Left lung (tissue), 14 donors: ENCODE measurements at places on chromosomes 2 and 18. TPM values are rescaled to one million over a fixed set of nuclear protein-coding genes. Genes with fewer than 3 reads are reported as not detected.

Gene TUBB8B
- polyA plus RNA-seq: 0.42 TPM

Gene CD8A
- 0.79 TPM for polyA plus RNA-seq

DNA sequence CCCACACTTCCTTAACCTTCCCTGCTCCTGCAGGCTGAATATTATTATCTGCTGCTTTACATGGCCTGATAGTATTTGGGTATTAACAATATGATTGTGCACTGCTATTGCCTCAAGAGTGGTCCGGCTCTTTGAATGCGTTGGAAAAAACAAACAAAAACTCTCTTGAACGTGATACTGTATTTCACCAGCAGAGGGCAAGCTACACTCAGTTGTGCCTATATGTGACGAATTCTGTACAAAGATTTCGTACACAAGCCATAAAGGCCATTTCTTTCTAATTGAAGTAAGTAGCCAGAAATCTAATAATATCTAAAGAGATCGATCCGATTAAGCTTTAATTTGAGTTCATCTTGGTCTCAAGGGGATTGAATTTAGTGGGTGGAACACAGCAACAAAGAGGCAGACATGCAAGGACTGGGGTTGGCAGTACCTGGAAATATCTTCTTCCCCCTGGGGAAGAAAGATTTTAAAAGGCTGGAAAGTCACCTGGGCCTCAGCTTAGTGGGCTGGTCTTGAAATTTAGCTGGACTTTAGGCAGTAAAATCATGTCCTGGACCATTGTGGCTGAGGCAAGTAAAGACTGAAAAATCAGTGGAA, 49.3 kb upstream of the RAB6D start:
- DNase-seq: peak; percentile 49

- no peak for DNase-seq
Observed at GRCh38 chr2:55952415-55952814, 28.8 kb upstream of the EFEMP1 start.

DNA sequence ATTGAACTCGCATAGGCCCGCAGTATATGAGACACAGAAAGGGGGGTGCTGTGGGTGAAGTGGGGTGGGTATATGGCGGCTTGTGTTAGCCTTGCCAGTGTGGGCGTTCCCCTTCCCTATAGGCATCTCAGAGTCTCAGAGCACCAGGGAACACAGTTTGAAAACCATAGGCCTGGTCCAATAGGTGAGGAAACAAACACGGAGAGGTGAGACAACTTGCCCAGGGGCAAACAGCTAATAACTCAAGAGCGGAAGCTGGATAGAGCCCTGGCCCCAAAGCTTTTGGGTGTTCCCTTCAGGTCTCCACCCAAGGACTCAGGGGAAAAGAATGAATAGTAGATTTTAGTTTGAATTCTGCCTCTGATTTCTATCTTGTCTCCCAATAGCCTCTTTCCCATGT, 7.9 kb downstream of the LIPG start:
- no peak for DNase-seq

GRCh38 chr2:12718711-12719399, 2.1 kb downstream of the TRIB2 start:
- DNase-seq: no peak

DNA sequence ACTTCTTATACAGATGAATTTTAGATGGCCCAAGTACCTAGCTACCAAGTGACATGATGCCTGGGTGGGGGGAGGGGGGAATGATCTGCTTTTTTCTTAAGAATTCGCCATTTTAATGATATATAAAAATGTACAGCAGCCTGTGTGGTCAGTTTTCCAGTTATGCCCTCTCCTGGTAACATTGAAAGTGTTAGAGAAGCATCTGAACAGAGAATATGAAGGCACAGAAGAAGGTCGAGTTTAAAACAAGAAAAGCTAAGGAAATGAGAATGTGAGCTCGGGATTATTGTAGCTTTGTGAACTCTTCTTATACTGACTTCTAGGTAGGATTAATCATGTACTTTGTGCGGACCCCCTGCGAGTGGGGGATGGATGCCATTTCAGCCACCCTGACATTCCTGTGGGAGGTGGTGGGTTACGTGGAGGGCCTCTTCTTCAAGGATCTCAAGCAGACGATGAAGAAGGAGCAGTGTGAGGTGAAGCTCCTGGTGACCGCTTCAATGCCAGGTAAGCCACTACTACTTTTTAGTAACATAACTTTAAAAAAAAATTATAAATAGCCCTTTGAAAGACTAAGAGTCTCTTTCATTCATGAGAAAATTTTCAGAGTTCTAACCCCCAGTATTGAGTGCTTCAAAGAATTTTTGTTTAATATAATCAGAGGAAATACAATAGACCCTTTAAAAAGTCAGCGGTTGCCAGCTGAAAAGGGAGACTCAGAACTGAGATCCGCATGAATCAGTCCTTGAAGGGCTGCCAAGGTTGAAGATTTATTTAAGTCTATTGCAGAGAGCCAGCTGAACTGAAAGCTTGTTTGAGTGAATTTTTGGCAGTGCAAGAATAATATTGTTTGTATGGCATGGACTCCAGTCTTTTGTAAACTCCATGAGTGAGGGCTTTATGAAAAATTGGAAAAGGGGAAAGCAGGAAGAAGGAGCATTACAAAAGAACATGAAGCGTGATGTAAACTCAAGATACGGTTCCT, 68.6 kb upstream of the RPE start:
- peak; percentile 61 for DNase-seq

DNA sequence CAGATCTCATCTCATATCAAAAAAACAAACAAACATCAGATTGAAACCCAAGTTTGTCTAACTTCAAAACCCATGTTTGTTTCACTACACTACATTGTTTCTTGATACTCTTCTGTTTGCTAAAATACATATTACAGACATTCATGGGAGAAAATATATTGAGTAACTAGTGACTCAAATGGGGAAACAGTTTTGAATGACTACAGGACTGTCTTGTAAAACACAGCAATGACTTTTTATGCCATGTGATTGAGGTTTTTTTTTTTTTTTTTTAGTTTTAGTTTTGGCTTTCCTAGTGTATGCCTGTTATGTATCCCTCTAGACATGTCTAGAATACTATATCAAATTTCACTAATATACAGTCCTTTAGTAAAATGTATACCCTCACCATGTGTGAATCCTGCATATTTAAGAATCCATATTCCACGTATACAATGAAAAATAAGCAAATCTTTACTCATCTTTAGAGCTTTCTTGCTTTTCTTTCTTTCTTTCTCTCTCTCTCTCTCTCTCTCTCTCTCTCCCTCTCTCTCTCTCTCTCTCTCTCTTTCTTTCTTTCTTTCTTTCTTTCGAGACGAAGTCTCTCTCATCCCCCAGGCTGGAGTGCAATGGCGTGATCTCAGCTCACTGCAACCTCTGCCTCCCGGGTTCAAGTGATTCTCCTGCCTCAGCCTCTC, 46.6 kb upstream of the SERTAD2 start:
- DNase-seq: no peak

DNA sequence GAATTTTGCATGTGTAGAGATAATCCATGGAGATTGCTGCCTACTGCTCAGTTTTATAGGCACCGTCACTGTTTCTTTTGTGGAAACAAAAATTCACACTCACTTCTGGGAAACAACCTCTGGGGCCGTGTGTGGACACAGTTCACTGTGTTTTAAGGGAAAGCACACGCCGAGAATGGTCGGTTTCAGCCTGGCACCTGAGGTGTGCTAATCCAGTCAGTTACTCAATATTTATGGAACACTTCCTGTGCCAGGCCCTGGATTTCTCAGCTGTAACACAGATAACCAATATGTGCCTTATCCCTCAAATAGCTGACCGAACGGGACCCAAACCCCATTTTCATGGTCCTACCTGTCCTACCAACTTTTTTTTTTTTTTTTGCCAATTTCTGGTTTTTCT, 179.6 kb downstream of the MGAT5 start:
- no peak for DNase-seq

- DNase-seq: peak; percentile 21
Observed at GRCh38 chr2:199315299-199316179, 142.2 kb downstream of the SATB2 start.

- no peak for DNase-seq
Observed at GRCh38 chr2:206824993-206825392, 59.6 kb downstream of the FASTKD2 start.

DNA sequence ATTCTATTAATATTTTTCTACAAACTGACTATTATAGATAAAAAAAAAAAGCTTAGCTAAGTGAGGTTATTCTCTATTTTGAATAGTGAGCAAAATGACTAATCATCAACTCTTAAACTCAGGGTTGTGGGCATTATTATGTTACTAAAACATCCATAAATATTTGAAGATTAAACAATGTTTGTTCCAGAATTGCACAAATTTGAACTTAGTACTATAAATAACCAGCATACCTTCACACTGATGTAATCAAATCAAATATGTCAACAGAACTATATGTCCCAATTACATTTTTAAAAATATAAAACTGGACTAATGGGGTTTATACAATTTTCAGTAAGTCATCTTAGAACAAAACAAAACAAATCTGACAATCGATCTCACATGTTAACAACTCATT, 800.9 kb downstream of the LRP1B start:
- no peak for DNase-seq

DNA sequence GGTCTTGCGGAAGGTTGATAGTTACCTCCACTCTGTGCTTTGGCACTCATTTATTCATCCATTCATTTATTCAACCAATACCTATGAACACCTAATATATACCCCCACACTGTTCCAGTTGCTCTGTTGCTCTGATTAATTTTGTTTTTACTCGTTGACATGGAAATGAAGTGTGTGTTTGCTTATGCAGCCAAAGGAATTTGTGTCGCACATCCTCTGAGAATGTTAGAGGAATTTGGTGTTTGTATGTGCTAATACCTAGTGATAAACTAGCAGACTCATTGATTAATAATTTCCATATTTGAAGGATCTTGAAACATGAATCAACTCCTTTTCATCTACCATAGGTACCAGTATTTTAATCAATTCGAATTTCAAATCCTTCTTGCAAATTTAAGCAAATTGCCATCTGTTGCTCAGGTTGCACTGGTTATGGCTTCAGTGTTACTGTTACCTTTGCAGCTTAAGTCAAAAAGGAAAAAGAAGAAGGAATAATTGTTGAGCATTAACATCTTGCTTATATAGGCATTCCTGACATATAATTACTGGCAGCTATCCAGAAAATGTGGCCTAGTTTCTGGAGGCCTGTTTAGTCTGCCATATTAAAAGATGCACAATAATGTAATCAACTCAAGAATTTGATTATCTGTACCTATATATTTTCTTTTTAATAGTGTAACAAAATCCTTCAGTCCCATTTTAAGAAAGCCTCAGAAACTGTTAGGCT, 25.7 kb upstream of the CRIM1 start:
- DNase-seq: no peak

- DNase-seq: no peak
Observed at GRCh38 chr2:196696423-196697079, 57.0 kb downstream of the CCDC150 start.

DNA sequence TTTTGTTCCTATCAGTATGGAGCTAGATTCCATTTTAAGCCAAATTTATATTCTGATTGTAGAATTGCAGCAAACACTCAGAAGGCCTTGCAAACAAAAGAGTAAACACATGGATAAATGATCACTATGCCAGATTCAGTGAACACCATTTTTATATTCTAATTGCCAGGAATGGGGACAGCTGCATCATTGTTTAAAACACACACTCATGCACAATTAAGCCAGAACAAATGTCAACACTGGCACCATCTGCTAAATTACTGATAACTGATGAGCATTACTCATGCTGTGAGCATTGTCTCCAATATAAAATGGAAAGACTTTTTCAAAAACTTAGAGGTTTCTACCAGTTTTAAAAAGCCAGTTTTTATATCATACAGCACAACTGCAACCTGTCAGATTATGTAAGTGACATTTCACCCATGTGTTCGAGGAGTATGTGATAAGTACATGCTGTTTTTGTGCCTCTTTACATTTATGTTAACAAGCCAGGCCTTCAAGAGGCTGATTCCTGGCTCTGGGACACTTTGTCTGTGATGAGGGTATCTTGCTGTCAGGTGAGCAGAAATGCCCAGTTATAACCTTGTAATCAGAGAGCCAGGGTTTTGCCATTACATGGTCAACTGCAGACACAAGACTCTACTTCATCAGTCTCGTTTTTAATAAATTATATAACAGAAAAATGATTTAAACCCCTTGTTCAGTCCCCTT, 4.4 kb upstream of the ST8SIA5 start:
- DNase-seq: peak; percentile 31

DNA sequence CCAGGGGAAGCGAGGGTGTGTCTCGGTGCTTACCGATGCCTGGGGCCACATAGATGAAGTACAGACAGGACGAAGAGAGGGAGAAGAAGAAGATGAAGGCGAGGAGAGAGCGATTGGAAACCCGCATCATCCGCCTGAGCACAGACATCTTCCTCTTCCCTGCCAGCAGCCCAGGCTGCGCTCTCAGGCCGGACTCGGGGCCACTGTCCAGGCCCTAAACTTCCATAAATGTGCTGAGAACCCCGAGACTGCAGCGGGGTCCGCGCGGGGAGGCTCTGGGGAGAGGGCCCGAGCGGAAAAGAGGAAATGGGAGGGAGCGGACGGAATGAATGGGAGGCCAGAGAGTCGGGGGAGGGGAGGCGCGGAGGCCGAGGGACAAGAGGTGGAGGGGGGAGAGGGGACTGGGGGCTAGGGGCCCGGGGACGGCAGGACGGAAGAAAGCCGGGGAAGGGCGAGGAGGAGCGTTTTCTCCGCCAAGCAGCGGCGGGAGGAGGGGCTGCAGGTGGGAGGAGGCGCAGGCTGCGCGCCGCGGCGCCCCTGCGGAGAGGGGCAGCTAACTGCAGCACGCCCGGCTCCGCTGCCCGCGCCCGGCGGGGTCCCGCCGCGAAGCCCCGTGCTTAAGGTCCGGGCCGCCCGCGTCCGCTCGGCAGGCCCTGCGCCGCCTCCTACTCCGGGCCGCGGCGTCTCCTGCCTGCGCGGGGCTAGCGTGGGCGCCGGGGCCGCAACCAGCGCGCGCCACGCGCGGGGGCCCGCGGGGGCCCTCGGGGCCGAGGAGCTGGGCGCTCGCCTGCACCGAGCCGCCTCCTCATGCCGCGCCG, at the start of gene B4GALT6:
Gene B4GALT6, minus strand, starts transcription at position 303 of the 818 bp plus-strand sequence. Its CDS starts 155 bp downstream, at position 148.
- peak; percentile 56 for DNase-seq

- DNase-seq: no peak
Observed at GRCh38 chr2:195912079-195912478, 156.6 kb downstream of the DNAH7 start.
